ENCODE measurements at places on chromosomes 7 and 10. TPM values are rescaled to one million over a fixed set of nuclear protein-coding genes. Genes with fewer than 3 reads are reported as not detected.

- DNase-seq, result no peak
Measured at GRCh38 chr7:138835087-138835486, 37.1 kb upstream of the ATP6V0A4 start.

GRCh38 chr10:110392868-110393740, 88.4 kb upstream of the SMNDC1 start:
- no peak for DNase-seq

DNA sequence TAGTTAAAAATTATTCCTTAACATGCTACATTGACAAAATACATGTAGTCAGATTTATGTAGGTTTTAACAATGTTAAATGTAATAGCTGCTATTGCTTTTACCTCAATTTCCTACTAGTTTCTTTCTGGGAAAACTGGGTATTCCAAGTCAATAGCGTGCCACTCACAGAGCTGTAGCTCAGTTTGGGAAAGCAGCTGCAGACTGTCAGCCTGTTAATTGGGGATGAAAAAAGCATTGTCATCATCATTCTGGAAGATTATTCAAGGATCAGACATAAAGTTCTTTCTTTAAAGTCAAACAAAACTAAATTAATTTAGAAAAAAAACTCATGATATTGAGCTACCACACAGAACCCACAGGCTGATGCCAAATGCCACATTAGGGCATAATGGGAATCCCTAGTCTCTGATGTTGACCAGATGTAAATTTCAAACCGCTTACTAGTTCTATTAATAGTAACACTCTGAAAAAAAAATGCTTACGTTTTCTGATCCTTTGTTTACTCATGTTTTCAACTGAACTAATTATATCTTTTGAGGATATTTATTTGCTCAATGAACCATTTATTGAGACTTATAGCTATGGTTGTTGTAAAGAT, 19.6 kb upstream of the AGMO start:
- DNase-seq, result no peak

Gene NCF1
- polyA plus RNA-seq, result 2.2 TPM
